ENCODE measurements at places on chromosomes 2 and 18.

- no peak for DNase-seq
These were observed 908 bp downstream of the ERLEC1 start for GRCh38 chr2:53787614-53788289.

- DNase-seq: no peak
These were observed 4.9 kb upstream of the SCN9A start for GRCh38 chr2:166380615-166381014.

- no peak for DNase-seq
These were observed 315.8 kb downstream of the CYRIA start for GRCh38 chr2:16349811-16350210.

- DNase-seq: no peak
These were observed 419.4 kb downstream of the DCDC2C start for GRCh38 chr2:4122726-4123125.

DNA sequence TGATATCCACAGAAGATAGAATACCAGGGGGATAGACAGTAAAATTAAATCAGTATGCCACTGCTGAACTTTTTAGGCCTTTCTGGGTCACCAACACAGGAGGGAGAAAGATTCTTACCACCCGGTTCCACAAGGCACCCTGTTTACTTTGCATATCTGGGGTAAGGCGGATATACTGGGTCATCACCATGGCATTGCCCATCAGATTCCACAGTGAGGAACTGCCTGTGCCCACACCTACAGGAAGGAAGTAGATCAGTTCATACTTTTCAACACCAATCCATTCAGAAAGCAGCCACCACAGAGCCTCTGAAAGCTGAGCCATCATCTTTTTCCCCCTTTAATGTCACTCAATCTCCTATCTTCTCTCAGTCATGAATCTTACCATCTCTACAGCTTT, 2.0 kb downstream of the LMAN2L start:
- DNase-seq: no peak

- DNase-seq: no peak
These were observed 7.7 kb downstream of the FBXO15 start for GRCh38 chr18:74139888-74140287.

DNA sequence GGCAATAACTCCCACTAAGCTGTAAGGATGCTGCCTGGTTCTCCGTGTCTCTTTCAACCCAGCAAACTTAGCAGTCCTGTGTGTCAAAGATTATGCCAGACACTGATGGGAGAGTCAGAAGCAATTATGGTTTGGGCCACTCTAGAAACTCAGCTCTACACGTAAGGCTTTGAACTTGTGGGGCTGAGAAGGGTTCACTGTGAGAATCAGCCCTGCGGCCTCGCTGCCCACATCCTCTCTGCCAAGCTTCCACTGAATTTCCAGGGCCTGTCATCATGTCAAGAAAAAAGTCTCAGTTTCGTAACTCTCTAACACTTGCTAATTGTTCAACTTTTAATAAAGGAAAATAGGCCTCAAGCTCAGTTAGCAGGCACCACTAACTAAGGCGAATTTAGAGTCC, 308.8 kb upstream of the LYPD1 start:
- no peak for DNase-seq

DNA sequence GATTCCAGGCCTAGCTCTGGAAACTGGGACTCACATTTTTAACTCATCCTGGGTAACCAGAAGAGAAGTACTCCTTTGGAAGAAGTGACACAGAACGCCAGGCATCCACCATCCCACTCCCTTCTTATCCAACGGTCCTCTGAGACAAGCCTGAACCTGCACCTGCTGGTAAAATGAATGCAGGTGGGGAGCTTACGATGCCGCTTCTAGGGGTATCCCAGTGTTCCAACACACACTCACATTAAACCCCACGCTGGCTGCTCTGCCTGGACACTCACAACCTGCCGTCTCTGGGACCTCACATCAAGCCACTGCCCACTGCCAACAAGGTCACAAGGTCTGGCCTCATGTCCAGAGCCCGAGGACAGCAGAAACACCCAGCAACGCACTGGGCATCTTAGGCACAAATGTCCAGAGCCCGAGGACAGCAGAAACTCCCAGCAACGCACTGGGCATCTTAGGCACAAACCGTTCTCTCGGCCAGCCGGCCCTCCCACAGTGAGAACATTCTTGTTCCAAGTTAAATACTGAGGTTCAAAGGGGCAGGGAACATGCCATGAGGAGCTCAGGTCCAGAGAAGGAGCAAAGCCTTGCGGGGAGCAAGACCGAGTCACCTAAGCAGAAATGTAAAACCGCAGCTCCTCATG, 9.9 kb downstream of the SLC66A2 start:
- no peak for DNase-seq

DNA sequence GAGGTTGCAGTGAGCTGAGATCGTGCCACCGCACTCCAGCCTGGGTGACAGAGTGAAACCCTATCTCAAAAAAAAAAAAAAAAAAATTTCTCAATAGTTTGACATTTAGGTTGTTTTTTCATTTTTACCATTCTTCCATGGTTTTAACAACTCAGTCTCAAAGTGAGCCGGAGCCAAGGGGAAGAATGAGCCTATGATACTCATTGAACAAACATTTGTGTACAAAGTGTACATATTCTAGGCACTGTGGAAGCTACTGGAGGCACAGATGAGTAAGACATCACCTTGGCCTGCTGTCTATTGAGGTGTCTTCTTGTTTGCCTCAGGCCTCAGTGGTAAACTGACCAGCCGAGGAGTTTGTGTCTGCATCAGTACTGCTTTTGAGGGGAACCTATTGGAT, 21.9 kb downstream of the CENPO start:
- DNase-seq: no peak

- DNase-seq: no peak
These were observed 13.1 kb downstream of the KCNE4 start for GRCh38 chr2:223065107-223065506.

GRCh38 chr2:222499226-222499625, 74.9 kb downstream of the SGPP2 start:
- DNase-seq: no peak

GRCh38 chr2:101388232-101388631, 929 bp upstream of the CREG2 start:
- DNase-seq: no peak

- no peak for DNase-seq
These were observed 1.5 kb downstream of the PXDN start for GRCh38 chr2:1742681-1743395.

DNA sequence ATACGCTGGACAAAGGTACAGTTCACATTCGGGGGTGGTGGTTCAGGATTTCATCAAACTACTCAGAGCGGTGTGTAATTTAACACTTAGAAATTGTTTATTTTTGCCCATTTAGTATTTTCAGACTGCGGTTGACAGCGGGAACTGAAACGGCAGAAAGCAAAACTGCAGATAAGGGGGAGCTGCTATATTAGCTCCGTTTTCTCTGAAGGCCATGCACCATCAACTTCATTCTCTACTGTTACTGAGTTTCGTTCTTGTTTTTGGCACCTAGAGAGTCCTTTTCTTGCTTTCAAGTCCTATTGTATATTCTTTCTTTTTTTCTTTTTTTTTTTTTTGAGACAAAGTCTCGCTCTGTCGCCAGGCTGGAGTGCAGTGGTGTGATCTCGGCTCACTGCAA, 121.5 kb upstream of the SP3 start:
- DNase-seq: no peak

DNA sequence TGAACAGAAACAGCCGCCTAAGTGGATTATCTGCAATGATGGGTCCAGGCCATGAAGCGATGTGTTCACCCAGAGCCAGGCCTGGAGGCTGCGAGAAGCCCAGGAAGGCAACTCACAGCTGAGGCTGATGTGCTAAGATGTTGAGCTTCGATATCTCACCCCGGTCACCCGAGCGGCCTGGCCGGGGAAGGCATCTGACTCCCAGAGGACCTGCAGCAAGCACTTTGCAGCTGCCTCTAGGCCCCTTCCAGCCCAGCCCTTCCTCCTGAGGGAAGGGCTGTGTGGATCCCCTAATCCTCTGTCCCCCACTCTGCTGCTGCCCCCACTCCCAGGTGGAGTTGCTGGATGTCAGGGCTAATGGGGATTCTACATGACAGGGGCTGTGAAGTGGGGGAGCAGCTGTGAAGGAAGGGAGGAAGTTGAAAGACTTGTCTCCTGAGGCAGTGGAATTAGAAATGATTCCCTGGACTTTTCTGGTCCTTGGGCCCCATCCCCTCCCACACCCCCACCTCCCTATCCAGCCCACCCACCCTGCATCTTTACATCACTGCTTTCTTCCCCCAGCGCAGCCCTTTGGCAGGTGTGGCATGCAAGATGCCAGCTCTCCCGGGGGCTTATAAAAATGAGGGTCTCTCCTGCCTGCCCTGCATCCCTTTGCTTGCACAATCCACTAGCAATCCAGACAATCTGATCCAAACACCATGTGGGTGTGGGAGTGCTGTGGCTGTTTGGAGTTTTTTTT, 4.3 kb downstream of the ATP6V1B1 start:
- DNase-seq: no peak

GRCh38 chr2:11029136-11029535, 117.4 kb downstream of the KCNF1 start:
- DNase-seq: no peak

GRCh38 chr2:23669413-23670244, 257.3 kb downstream of the ATAD2B start:
- DNase-seq: no peak

- DNase-seq: no peak
These were observed 18.1 kb upstream of the TMEM237 start for GRCh38 chr2:201661366-201661765.

- no peak for DNase-seq
These were observed 442 bp downstream of the SERPINB5 start for GRCh38 chr18:63477200-63477599.

GRCh38 chr18:58721566-58722239, 50.4 kb downstream of the MALT1 start:
- no peak for DNase-seq

DNA sequence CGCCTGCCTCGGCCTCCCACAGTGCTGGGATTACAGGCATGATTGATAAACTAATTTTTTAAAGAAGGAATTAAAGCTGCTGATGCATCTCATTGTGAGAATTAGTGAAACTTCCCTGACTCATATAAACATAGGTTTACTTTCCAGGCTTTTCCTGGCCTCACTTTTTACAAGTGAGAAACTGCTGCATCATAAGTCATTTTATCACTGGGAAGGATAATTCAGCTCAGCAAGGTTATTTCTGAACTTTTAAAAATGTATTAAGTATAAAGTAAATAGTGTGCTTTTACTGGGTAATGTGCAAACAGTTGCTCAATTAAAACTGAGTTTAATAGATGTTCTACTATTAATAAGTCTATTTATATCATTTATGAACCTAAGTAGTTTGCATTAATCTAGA, 1130.3 kb upstream of the CDH2 start:
- DNase-seq: no peak

GRCh38 chr2:133682347-133682746, 114.1 kb upstream of the NCKAP5 start:
- no peak for DNase-seq

DNA sequence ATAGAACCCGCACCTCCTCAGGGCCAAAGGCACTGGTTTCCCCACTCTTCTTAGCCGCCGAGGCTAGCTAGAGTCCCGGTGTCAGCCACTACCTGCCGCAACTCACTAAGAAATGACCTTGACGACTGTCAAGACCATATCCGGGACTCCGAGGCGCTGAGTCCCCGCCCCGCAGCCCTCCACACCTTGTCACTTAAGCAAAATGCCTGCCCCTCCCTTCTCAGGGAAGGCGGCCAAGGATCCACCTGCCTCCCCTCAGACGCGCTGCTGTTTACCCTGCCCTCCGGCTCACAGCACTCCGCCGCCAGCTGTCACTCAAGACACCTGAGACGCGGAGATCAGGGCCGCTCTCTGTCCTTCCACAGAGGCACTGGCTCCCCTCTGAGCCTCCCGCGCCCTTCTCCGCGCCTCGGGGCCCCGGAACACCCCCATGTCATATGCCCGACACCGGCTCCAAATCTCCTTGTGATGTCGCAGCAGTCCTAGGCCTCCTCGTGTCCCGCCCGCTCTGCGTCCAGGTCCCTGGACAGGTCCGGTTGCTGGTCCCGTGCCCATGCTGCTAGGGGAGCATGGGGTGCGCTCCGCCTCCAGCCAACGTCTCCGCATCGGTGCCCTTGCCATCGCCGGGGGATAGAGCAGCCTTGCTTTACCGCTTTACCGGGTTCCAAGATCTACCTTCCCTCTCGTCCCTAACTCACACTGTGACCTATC, 32.5 kb upstream of the REG3G start:
- no peak for DNase-seq

DNA sequence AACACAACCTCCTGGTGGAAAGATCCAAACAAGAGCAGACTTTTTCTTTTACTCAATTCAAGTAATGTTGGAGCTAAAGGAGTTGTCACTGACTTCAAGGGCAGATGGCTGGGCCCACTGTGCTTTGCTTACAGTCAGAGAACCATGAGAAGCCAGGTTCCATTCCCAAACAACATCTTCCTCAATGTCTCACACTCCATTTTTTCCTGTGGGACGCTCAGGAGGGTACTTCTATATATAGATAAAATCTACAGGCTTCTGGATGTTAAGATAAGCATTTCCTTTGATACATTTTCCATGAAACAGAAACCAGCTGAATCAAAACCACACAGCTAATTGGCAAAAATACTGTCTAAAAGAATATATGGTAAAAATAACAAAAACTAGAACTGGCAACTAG, 14.4 kb downstream of the IWS1 start:
- DNase-seq: no peak

DNA sequence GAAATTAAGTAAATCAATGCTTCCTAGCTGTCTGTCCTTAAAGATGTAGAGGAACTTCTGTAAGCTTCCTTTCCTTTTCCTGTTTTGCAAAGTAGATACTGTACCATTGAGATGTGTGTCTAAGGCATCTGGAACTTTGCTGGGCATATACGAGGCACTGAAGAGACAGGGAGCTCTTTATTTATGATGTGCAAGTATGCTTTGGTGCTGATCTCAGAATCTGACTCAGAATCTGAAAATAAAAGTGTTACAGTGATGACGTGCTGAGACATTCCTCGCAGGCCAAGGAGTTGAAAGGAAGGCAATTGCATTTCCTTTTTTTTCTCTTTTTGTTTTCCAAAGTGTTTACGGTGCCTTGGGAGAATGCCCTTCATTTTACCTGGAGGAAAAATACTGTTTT, 230.9 kb upstream of the RGPD4 start:
- DNase-seq: no peak

- DNase-seq: no peak
These were observed 29.0 kb upstream of the CFAP36 start for GRCh38 chr2:55490554-55490953.

- no peak for DNase-seq
These were observed 25.9 kb upstream of the IMPA2 start for GRCh38 chr18:11955239-11956029.

DNA sequence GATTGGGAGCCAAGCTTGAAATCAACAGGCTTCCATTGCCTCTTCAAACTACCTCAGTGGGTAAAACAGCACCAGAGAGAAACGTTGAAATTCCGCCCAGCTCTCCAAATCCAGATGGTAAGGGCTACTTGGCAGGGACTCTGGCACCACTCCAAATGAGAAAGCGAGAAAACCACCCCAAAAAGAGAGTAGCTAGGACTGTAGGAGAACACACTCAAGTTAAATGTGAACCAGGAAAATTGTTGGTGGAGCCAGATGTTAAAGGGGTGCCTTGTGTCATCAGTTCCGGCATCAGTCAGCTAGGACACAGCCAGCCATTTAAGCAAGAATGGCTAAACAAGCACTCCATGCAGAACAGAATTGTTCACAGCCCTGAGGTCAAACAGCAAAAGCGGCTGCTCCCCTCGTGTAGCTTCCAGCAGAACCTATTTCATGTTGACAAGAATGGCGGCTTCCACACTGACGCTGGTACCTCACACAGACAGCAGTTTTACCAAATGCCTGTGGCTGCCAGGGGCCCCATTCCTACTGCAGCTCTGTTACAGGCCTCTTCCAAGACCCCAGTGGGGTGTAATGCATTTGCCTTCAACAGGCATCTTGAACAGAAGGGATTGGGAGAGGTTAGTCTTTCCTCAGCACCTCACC, 167.3 kb downstream of the ASXL3 start:
- no peak for DNase-seq

GRCh38 chr2:223786943-223787342, 50.4 kb downstream of the AP1S3 start:
- no peak for DNase-seq
